CD4-positive, alpha-beta T cell treated with Interferon gamma for 1 hour (primary cell): ENCODE measurements at places on chromosomes 16 and 17.

- DNase-seq: no peak
Observed at GRCh38 chr17:13940858-13941665, 128.2 kb upstream of the COX10 start.

DNA sequence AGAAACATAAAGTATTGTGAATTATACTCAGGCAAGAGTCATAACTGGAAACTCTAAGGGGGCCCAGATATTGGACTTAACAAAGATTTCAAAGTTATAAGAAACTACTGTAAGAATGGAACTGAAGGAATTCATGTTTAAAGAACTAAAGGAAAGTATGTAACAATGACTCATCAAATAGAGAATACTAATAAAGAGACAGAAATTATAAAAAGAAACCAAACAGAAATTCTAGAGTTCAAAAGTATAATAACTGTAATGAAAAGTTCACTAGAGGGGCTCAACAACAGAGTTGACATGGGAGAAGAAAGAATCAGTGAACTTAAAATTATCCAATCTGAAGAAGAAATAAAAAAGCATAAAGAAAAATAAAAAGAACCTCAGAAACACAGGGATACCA is 55.4 kb downstream of the ADCY9 start:
- no peak for DNase-seq

GRCh38 chr16:72124761-72125634 is 31.4 kb downstream of the DHX38 start:
- DNase-seq: peak; percentile 57

- DNase-seq: no peak
Observed at GRCh38 chr16:12569061-12569460, 234.6 kb downstream of the CPPED1 start.

- no peak for DNase-seq
Observed at GRCh38 chr16:69346683-69347082, 4.9 kb downstream of the TMED6 start.

DNA sequence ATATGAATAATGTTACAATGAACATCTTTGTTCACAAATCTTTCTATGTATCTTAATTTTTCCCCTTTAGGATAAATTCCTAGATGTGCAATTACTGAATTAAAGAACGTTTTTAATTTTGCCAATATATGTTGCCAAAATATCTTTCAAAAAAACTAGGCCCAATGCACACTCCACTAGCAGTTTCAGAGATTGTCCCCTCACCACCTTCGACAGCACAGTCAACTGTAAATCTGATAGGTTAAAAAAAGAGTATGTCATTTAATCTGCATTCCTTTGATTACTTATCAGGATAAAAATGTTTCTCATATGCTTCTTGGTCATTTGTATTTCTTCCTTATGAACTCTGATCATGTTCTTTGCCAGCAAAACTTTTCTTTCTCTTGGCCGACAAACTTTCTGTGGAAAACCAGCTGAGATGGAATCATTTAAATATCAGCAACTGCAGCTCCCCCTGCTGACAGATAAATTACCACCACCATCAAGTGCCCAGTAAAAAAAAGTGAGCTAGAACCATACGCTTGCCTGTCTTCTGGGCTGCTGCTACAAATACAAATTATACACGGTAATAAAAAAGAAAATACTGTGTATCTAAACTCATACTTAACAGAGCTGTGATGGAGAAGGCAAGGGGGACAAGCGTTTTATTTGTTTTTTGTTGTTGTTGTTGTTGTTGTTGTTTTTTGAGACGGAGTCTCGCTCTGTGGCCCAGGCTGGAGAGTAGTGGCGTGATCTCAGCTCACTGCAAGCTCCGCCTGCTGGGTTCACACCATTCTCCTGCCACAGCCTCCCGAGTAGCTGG is 19.6 kb upstream of the KANSL1 start:
- peak; percentile 73 for DNase-seq
